ENCODE measurements at places on chromosomes 5 and 9.

- DNase-seq, result no peak
Measured at GRCh38 chr9:526904-527591, 312.4 kb downstream of the DOCK8 start.

GRCh38 chr9:133375116-133375723 is 640 bp downstream of the SURF4 start:
- DNase-seq, result no peak

- no peak for DNase-seq
Measured at GRCh38 chr9:34560599-34561214, 28.8 kb downstream of the CNTFR start.

DNA sequence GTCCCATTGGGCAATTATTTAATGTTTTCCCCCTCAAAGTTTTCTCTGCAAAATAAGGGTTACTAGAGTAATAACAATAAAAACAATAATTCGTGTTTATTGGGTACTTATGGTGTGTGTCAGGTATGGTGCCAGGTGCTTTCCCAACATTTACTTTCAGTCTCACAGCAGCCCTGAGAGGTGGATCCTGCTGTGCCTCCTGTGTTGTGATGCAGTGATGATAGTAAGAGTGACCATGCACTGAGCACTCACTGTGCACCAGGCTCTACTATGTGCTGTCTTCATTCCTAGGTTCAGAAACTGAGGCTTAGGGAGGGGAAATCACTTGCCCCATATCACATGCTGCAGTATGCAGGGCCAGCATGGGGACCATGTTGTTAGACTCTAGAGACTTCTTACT is 15.5 kb downstream of the OTULINL start:
- DNase-seq, result no peak

- no peak for DNase-seq
Measured at GRCh38 chr5:72647806-72648205, 140.6 kb upstream of the ZNF366 start.
